Calu3 (cell line): ENCODE measurements at places on chromosomes 2 and 18.

DNA sequence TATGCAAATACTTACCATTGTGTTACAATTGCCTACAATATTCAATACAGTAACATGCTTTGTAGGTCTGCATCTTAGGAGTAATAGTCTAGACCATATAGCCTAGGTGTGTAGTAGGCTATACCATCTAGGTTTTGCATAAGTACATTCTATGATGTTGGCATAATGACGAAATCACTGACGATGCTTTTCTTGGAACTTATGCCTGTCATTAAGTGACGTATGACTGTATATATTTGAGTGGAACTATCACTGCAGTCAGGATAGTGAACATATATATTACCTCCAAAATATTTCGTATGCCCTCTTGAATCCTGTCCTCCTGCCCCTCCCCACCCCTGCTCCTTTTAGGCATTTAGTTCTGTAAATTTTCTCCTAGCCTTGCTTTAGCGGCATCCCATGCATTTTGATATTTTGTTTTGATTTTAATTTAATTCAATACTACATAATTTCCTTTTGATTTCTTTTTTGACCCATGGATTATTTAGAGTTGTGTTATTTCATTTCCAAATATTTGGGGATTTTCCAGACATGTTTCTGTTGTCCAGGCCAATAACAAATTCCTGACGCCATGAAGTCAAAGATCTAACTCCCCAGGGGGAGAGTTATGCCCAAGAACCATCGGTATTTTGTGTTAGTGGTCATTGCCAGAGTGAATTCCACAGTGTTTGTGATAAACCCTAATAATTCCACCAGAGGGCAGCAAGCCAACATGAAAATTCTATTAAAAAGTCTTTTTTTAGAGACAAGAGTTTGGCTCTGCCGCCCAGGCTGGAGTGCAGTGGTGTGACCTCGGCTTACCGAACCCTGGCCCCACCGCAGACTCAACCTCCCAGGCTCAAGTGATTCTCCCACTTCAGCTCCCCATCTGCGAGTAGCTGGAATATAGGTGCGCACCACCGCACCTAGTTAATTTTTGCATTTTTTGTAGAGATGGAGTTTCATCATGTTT is 24.2 kb upstream of the CASP8 start:
- peak; percentile 53 for DNase-seq

DNA sequence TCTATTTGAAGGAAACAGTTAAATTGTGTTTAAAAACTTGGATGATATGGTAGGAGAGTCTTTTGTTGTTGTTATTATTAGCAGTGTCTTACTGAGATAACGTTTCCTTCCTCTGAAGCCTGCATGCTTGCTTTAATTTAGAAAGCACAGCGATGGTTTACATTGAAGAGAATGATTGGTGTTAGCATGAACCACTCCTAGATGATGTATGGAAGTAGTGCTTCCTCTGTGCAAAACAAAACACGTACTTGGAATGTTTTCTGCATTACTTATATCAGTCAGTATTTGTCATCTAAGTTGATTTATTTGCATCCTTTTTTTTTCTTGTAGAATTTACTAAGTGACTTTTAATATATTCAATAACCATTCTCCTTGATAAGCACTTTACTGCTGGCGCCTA is 89.0 kb downstream of the UGGT1 start:
- DNase-seq, result no peak

GRCh38 chr2:120747281-120747680 is 11.6 kb downstream of the GLI2 start:
- no peak for DNase-seq

DNA sequence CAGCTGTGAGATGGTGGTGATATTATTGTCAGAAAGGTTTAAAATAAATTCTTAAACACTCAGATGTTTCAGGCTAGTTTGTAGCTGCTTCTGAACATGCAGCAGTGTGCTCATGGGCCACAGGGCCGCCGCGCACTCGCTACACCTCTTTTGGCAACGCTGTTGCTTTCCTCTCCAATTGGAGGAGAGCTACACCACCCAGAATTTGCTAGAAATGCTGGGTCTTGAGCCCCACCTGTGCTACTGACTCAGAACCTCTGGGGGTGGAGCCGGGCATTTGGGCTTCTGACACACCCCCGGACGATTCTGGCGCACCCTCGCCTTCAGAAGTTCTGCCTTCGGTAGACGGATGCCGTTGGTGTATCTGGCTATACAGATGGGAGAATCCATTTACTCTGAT is 15.7 kb downstream of the LRRFIP1 start:
- DNase-seq, result no peak

DNA sequence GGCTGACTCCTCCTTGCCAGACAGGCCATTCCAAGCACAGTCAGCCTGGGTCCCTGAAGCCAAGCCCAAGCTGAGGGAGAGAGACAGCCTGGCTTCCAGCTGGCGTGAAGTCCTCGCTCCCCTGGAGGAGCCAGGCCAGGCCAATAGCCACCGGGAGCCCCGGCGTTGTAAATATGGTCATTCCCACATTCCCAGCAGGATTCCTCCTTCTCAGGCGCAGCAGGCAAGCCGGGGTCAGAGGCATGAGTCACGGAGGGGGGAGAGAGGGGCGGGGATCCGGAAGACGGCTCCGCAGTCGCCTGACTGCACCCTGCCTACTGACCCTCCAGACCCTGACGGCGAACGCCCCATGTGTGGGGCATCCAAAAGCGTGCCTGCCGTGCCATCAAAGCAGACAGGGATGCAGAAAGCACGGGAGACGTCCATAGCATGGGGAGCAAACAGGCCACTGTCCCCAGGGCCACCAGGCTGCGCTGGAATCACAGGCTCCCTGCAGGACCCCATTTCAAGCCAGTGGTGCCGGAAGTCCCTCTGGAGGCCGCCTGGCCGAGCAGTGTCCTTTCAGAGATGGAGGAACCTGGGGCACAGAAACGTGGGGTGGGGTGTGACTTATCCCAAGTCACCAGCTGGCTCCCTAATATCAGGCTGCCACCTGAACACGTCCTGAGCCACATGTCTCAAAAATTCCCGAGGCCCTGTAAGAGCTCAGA is 48.2 kb downstream of the TWIST2 start:
- DNase-seq, result peak; percentile 31
